ENCODE measurements at places on chromosomes 3 and 15. TPM values are rescaled to one million over a fixed set of nuclear protein-coding genes. Genes with fewer than 3 reads are reported as not detected.
A peak's percentile ranks its signal among the peaks of the same experiment; 100 is the strongest.

The KNG1 gene
- not detected for total RNA-seq

- no peak for DNase-seq
Observed at GRCh38 chr15:72800833-72801481, 17.4 kb upstream of the ADPGK start.

The GP9 gene
- not detected for total RNA-seq

DNA sequence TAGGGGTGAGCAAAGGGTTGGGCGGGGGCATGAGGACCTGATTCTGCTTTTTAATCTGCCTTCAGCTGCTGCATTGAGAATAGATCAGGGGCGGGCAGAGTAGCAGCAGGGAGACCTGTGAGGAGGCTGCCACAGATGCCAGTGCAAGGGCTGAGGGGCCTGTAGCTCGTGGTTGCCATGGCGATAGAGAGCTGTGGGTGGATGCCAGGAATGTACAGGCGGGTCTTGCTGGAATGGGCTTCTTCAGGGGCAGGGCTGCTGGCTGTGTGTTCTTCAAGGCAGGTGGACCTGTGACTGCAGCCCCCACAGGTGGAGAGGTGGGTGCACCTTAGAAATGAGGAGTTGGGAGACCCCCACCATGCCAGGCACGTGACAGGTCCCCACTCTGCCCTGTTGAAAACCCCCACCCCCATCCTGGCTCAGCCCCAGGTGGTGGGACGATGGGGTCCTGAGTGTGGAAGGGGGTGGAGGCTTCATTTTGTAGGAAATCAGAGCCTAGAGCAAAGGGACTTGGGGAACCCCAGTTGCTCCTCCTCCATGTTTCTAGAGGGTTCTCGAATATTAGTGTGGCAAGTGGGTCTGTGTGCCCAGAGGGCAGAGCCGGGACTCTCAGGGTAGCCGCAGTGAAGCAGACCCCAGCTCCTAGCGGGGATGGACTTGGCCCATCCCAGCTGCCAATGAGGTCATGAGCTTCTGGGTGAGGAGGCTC lies 38.3 kb downstream of the SLC6A6 start:
- peak; percentile 85 for DNase-seq

- no peak for DNase-seq
Observed at GRCh38 chr3:127389913-127390312, 102.1 kb upstream of the PRR20G start.

DNA sequence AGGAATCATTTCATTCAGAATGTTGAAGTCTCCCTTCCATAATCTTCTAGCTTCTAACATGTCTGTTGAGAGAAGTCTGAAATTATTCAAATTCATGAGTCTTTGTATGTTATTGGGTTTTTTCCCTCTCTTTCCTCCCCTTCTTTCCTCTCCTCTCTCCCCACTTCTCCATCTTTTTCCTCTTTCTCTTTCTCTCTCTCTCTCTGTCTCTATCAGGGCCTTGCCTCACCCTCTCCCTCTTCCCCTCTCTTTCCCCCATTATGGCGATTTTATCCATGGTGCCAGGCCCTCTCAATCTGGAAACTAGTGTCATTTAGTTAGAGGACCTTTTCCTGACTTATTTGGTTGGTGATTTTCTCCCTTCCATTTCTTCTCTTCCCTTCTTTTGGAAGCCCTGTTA lies 147.3 kb downstream of the SST start:
- DNase-seq = no peak

GRCh38 chr3:126226374-126226773 lies 46.0 kb upstream of the ALDH1L1 start:
- no peak for DNase-seq

- no peak for DNase-seq
Observed at GRCh38 chr15:101056366-101057334, 137.5 kb downstream of the LRRK1 start.

The ANKRD63 gene
- 2.4 TPM for total RNA-seq

DNA sequence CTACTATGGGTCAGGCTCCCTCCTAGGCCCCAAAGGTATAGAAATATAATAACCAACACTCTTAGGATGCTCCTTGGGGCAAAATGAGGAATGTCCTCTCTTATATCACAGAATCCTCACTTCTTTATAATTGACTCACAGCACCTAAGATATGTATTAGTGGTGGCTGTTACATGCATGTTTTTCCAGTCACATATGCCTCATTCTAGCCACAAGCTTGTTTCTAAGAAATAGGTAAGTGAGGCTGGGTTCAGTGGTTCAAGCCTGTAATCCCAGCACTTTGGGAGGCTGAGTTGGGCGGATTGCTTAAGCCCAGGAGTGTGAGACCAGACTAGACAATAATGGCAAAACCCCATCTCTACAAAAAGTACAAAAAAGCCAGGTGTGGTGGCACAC lies 57.9 kb upstream of the PSMD6 start:
- DNase-seq = no peak

DNA sequence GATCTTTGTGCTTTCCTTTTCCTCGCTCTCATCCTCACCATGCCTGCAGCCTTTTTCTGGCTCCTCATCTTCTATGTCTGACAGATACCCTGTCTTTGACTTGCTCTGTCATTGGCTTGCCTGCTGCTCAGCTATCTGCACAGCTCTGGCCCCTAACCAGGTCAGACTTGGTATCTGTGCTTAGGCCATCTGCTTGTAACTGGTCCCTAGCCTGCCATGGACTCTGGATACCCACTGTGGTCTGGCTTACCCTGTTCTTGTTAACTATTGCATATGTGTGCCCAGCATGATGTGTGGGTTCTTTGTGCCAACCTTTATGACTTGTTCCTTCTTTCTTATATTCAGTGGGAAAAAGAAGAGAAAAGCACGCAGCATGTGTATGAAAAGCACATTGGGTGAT lies 109.7 kb upstream of the ROPN1 start:
- no peak for DNase-seq

- no peak for DNase-seq
Observed at GRCh38 chr3:38739396-38739689, 76.7 kb downstream of the SCN10A start.

The SLC27A2 gene
- 0.31 TPM for total RNA-seq

DNA sequence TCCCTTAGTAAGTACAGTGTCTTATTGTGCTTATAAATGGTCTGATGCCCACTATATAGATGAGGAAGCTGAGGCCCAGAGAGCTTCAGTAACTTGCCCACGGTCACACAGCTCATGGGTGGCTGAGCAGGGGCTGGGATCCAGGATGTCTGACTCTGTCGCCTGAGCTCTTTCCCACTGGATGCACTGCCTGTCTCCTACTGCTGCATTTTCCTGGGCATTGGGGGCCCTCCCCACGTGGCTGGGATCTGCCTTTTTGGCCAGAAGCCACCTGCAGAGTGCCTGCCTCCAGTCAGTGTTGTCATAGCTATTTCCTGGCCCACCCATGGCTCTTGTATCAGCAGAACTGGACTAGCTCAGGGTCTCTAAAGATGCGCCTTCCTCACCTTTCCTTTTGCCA lies 57.5 kb upstream of the TAMM41 start:
- DNase-seq = no peak

DNA sequence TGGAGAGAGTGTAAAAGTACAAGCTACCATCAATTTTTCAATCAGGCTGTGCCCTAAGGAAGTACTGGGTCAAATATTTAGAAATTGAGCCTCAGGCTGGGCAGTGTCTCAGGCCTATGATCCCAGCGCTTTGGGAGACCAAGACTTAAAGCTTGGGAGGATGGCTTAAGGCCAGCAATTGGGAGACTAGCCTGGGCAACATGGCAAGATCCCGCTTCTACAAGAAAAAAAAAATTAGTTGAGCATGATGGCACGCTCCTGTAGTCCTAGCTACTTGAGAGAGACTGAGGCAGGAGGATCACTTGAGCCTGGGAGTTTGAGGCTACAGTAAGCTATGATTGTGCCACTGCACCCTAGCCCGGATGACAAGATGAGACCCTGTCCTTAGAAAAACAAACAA lies 2.0 kb upstream of the UBP1 start:
- no peak for DNase-seq

DNA sequence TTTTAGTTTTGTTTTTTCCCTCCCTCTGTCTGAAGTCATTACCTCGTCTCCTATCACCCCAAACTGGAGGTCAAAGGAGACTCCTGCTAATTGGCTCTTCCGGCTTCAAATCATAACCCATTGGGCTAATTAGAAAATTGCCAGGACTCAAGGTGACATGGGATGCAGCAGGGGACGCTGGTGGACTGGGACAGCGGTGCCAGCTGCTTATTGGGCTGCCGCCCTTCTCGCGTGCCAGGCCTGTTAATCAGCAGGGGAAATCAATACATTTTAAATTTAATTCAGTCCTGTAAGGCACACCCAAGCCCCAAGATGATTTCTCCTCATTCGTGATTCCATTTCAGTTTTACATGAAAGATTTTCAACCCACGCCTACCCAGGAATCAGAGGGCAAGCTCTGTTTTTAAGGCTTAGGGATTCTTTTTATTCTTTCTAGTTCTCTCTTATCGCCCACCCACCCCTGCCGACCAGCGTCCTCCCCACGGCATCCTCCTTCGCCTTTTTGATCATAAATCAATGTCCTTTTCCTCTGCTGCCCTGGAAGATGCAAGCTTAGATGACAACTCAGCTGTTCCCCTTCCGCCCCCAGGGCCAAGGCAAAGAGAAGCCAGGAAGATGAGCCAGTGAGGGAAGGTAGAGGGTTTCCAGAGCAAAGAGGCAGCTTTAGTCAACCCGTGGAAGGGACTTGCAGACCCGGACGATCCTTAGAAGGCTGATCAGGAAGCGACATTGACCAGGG lies 329.6 kb downstream of the UACA start:
- DNase-seq = no peak

The SPTSSB gene
- 4.4 TPM for total RNA-seq

DNA sequence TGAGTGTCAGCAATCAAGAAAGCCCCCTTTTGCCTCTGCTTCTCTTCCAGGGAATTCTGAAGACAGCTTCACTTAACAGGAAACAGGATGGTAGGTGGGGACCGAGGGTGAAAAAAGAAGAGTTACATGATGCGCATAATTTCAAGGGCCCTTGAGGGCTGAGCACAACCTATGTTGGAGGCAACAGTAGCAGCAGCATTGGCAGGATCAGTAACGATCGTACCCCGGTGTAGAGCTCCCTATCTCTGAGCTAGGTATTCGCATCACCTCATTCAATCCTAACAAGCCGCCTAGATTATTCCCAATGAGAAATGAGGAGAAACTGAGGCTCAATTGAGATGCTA lies 432 bp upstream of the RAD54L2 start:
- no peak for DNase-seq

The TFRC gene
- 110 TPM for total RNA-seq

DNA sequence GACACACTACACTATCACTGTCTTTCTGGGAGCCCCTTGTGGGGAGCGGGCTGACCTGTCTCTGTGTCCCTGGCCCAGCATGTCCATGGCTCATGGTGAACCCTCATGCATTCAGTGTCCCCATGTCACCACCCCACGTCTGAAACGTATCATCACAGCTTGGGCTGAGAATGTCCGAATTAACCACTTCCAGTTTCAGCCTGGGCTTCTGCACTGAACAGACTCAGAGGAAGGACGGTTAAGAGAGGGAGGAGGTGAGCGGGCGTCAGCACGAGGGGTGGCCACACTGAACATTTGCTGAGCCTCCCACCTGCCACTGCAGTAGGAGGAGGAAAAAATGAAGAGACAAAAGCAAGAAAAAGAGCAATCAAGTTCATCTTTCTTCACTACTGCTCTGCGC lies 30.5 kb downstream of the ATP2B2 start:
- no peak for DNase-seq

DNA sequence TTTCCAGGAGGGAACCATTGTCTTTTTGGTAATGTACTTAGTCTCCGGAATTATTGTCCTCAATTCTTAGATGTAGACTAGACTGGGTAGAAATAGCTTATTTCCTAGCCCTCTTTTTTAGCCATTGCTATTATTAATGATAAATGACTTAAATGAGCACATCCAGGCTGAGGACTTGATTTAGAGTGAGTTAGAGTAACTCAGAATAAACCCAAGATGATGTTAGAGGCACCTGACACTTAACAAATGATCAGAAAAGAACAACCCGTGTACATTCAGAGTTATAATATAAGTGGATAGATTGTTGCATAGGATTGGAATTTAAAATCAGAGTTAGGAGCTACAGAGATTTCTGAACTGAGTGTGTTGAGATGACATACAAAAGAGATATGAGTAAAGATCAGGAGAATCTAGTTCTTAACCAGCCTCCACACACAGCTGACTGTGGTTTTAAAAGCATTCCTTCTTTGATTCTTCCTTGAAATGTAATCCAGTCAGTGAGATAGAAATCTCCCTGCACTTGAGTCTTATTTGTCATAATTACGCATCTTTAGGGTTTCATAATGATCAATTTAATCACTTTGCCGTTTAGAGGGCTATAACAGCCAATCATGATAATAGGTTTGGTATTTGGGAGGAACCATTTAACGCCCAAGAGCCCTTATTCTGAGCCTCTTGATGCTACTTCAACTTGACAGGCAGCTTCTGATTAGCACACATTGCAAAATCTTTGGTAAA lies 366.5 kb downstream of the GAP43 start:
- DNase-seq = no peak

DNA sequence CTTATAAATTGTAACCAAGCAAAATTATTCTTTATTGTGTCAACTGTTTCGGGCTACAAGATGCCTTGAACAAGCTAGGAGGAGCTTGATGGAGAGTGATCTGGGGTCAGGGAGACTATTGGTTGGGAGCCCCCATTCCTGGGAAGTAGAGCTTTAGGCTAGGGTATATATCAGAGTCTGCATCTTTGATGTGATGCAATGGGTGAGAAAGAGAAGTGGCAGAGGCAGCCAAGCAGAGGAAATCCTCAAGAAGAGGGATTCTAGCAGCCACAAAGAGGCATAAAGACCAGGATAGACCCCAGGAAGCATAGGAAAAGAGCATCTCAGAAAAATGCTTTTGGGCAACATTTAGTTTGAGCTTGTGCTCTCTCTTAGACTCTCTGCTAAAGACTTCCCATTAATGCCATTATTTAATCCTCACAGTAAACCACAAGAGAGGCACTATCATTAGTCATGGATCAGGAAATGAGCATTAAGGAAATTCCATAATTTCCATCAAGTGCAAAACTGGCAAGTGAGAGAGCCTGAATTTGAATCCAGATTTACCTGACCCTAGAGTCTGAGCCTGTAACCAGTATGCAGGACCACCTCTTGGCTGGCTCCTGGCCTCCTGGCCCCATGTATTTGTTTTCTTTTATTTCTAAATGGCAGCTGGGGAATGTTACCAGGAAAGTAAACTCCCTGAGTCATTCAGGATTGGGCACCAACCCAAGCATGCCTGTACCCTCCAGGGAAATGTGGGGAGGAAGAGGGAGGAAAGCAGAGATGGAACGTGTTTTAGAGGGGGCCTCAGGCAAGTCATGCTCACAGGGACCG lies 118.7 kb downstream of the RPL22L1 start:
- DNase-seq = peak; percentile 34
